ENCODE measurements at places on chromosomes 3 and 15. TPM values are rescaled to one million over a fixed set of nuclear protein-coding genes. Genes with fewer than 3 reads are reported as not detected.

GOLGA8Q gene
- 1.5 TPM for total RNA-seq

FBXL22 gene
- 2.8 TPM for total RNA-seq

MASP1 gene
- total RNA-seq = 6.6 TPM

SLC22A14 gene
- total RNA-seq = not detected

DNA sequence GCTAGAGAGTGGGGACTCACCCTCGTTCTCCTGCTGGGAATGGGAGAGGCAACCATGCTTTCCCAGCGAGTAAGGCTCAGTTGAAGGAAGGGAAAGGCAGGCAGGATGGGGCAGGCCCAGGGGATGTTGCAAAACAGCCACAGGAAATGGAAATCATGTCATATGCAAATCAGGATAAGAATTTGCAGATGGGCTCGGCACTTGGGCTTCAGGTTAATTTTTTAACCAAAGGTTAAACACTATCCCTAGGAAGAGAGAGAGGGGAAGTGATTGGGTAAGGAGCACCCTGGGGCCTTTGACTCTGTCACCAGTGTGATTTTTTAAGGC, 14.6 kb upstream of the PLA2G4E start:
- H3K27me3 ChIP-seq = no peaks in the 10 kb centered on the region
- H3K27ac ChIP-seq = no peak overlapping the region
- no peaks in the 10 kb centered on the region for H3K4me1 ChIP-seq
- no peak overlapping the region for H3K4me3 ChIP-seq

GRCh38 chr3:41204369-41204768, 5.1 kb downstream of the CTNNB1 start:
- no peak for DNase-seq
- H3K27ac ChIP-seq = no peak overlapping the region
- no peaks in the 10 kb centered on the region for H3K36me3 ChIP-seq
- no peaks in the 10 kb centered on the region for H3K27me3 ChIP-seq
- no peak overlapping the region for H3K4me3 ChIP-seq

DNA sequence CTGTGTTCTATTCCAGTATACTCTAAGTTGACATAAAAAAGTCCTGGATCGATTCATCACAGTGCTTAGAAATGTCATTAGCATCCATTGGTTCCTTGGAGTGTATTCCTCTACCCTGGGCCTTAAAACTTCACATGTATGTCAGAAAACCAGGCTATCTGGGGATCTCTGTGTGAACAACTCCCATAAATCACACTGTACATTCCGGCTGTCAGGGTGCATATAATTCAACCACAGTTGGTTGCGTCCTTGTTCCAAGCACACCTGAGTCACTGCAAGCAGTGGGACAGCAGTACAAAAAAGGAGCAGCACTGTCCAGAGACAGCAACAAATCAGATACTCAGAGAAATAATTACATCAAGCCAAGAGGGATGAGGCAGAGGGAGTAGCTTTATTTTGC, 52.4 kb downstream of the PDZRN3 start:
- H3K27me3 ChIP-seq = no peaks in the 10 kb centered on the region
- no peak overlapping the region for H3K27ac ChIP-seq
- no peak overlapping the region for H3K4me3 ChIP-seq
- no peaks in the 10 kb centered on the region for H3K4me1 ChIP-seq
- DNase-seq = no peak
- H3K36me3 ChIP-seq = no peaks in the 10 kb centered on the region

GRCh38 chr3:194816748-194817591, 131.3 kb downstream of the FAM43A start:
- H3K27me3 ChIP-seq = no peaks in the 10 kb centered on the region
- DNase-seq = no peak
- H3K4me3 ChIP-seq = no peak overlapping the region
- no peak overlapping the region for H3K27ac ChIP-seq
- no peaks in the 10 kb centered on the region for H3K36me3 ChIP-seq

GRCh38 chr15:97995881-97996603, 35.5 kb downstream of the ARRDC4 start:
- no peaks in the 10 kb centered on the region for H3K36me3 ChIP-seq
- no peak for DNase-seq
- H3K27ac ChIP-seq = no peak overlapping the region
- H3K4me1 ChIP-seq = peaks cover 55% of the 10 kb centered on the region
- H3K4me3 ChIP-seq = no peak overlapping the region

DNA sequence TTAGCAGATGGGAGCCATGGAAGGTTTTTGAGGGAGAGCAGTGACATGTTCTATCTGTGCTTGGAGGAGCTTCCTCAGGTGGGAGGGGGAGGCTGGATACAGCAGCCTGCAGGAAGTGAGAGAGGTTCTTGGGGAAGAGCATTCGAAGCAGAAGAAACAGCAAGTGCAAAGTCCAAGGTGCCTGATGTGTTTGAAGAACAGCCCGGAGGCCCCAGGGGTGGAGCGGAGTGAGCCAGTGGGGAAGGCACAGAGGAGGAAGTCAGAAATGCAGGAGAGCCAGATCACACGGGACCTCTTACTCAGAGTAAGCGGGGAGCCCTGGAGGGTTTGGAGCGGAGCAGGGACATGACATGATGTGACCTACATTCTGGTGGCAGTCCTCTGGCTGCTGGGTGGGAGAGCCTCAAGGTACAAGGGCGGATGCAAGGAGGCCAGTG, 10.8 kb downstream of the ITGA11 start:
- H3K36me3 ChIP-seq = no peaks in the 10 kb centered on the region
- peak overlapping the region; percentile 7 for H3K27ac ChIP-seq
- no peaks in the 10 kb centered on the region for H3K27me3 ChIP-seq
- peaks cover 10% of the 10 kb centered on the region for H3K4me1 ChIP-seq

Measured in tibial nerve (tissue), 4 donors.